ENCODE measurements at places on chromosomes 13 and 19.

DNA sequence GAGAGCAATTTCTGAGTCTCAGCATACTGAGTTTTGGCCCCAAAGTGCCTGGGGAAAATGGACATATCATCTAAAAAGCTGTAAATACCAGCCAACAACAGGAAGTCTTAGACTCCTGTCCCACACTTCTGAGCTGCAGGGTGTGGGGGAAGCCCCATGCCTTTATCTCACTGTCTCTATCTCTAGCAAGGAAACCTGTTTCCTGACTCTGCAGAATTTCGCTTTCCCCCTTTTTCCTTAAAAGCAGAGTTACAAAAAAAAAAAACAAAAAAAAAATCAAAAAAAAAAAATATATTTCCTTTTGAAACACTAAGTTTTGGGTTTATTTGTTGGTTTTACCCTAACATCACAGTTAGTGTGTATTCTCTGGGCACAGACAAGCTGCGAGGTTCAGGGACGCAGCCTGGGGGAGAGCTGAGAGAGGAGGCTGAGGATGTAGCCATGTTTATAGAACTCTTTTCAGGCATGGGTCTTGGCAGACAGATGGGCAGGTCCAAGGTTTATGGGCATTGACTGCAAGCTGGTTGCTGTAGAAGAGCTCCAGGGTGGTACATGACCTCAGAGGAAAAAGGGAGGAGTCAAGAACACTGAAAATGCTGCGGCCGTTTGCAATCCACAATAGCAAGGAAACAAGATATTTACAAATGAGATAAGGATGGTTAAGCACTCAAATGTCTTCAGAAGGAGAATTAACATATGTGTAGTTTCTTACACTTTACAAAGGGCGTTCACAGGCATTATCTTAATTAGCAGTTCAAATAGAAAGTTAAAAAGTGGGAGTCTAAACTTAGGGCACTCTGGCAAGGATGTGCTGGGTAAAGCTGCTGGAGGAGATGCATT is 4.9 kb downstream of the MBNL2 start:
- no peak for DNase-seq

GRCh38 chr13:80783926-80784565 is 443.1 kb upstream of the SPRY2 start:
- no peak for DNase-seq

GRCh38 chr19:39430675-39431593 is 4.8 kb downstream of the RPS16 start:
- peak; percentile 53 for DNase-seq

DNA sequence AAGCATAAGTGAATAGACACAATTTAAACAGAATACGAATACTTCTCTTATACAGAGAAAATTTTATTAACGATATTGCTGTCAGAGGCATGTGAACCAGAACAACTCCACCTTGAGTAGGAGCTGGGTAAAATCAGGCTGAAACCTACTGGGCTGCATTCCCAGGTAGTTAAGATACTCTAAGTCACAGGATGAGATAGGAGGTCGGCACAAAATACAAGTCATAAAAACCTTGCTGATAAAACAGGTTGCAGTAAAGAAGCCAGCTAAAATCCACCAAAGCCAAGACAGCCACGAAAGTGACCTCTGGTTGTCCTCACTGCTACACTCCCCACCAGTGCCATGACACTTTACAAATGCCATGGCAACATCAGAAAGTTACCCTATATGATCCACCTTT is 49.2 kb upstream of the TRPC4 start:
- DNase-seq = no peak

GRCh38 chr19:35786299-35787160 is 11.2 kb downstream of the ARHGAP33 start:
- no peak for DNase-seq

DNA sequence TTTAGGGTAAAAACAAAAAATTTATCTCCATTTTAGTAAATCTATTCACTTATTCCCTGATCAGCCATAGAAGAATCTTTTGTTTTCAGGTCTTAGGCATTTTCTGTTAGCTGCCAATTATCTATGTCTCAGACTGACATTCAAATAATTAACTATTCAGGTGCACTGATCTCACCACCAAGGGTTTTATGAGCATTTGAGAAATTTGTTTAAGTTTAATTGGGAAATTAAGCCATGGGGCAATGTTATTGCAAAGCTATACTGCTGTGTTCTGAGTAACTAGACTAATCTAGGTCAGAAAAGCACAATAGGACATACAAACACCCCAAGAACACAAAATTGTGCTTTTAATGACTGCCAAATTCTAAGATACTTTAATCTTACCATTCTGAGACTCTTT is 210.7 kb upstream of the EDNRB start:
- no peak for DNase-seq

DNA sequence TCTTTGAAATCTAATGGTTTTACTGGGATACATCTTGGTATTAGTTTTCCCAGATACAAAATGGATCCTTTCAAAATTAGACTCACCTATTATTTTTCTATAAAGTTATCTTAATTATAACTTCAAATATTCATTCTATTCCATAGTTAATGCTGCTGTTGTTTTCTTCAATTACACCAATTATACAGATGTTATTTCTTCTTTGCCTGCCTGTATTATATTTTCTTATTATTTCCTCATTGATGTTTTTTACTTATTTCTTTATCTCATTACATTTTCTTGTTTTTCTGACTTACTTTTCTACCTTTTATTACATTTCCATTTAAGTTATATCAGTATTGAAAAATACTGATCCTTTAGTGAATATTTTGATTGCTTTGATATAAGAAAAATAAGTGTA is 40.9 kb downstream of the SPACA7 start:
- no peak for DNase-seq

DNA sequence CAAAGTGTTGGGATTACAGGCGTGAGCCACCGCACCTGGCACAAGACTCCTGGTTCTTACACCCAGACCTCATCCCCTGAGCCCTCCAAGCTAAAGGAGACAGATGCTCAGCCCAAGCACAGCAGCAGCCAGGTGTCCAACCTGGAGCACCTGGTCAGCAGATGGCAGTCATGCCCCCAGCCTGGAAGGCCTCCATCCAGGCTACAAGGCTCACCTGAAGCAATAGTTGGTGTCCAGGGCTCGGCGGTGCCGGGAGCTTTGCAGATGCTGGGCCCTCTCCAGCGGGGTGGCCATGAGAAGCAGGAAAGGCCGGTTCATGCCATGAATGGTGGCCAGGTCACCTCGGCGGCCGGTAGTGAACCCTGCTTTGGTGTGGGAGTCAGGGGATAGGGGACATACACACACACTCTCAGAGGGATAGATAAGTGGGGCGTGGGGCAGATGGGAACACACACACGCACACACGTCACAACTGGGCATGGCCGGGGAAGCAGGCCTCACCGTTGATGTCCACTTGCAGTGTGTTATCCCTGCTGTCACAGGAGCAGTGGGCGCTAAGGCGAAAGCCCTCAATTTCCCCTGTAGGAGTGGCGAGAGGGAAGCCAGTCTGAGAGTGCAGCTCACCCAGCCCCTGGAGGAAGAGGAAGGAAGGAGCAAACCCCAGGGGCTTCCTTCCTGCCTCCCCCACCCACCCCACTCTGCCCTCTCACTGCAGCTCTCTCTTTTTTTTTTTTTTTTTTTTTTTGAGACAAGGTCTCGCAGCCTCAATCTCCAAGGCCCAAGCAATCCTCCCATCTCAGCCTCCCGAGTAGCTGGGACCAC is 11.8 kb downstream of the TGFB1 start:
- DNase-seq = no peak

GRCh38 chr13:109684824-109685202 is 101.6 kb downstream of the IRS2 start:
- DNase-seq = no peak

- no peak for DNase-seq
Observed at GRCh38 chr19:4744451-4745174, 21.0 kb upstream of the DPP9 start.

DNA sequence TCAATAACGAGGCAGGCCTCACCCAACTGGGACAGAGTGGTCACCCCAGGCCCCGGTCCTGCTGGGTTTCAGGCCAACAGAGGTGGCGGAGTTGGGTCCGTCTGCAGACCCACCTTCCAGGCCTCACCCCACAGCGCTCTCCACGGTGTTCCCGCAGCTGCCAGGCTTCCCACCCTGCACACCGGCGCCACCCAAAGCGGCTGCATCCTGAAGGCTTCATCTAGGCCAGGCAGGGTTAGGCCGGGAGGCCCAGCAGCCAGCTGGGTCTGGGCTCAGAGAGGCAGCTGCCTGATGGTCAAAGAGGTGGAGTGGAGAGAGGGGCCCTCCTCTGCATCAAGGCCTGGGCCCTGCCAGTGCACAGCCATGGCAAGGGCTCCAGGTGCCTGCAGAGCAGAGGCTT is 44.1 kb downstream of the EPSTI1 start:
- DNase-seq = no peak

DNA sequence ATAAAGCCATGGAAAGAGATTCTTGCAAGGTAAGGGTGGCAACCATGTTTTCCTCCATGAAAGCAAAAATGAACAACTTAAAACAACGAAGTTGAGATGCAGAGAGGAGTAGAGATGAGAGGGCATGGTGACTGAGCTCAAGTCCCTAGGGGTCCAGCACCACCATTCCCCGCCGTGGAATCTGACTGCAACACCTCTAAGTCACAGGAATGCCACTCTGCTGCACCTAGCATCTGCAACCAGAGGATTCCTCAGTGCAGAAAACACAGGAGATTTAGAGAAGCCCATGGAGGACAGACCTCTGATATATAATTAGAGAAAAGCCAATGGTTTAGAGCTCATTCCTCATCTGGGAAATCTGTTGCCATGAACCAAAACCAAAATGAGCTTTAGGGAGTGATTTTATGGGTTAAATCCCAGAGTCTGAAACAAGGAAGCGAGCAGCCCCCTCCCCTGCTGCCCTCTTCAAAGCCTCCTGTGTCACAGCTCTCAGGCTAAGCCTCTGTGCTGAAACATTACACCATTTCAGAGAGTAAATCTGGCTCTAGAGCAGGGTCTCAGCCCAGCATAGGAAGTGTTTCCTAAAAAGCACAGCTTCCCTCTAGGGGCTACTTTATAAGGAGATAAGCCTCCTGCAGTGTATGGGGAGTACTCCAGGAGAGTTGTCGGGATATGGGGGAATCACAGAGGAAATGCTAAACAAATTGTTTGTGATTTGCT is 1043.6 kb downstream of the UQCRFS1 start:
- no peak for DNase-seq

DNA sequence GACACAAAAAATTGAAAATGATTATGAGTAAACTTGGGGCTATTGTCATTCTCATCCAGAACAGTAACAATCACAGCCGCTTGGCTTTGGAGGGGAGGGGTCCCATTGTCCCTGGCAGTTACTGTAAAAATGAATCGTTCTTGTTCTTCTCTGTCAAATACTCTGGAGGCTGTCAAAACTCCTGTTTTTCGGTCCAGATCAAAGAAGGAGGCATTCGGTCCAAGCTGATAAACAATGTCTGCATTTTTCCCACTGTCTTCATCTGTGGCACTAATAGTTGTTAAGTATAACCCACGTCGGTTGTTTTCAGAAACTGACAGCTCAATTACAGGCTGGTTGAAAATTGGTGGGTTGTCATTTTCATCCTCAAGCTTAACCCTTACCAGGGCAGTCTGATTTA is 3.4 kb downstream of the PCDH9 start:
- DNase-seq = no peak

DNA sequence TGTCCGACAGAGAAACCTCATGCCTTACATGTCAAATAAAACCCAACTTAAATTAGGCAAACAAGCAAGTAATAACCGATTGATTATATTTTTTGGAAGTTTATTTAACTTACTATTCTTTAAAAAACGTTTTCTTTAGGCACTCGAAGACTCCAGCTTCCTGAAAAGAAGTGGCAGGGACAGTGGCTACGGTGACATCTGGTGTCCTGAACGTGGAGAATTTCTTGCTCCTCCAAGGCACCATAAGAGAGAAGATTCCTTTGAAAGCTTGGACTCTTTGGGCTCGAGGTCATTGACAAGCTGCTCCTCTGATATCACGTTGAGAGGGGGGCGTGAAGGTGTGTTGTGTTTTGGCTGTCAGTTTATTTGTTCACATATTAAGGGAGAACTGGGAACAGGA is 164.4 kb downstream of the LMO7 start:
- DNase-seq = no peak

- no peak for DNase-seq
Observed at GRCh38 chr13:107518292-107518691, 697.0 kb downstream of the LIG4 start.

- DNase-seq = no peak
Observed at GRCh38 chr19:23002690-23003422, at the start of gene ZNF728. Gene ZNF728, minus strand, starts transcription at chr19:23003176. Its CDS starts 146 bp downstream, at chr19:23003030.

DNA sequence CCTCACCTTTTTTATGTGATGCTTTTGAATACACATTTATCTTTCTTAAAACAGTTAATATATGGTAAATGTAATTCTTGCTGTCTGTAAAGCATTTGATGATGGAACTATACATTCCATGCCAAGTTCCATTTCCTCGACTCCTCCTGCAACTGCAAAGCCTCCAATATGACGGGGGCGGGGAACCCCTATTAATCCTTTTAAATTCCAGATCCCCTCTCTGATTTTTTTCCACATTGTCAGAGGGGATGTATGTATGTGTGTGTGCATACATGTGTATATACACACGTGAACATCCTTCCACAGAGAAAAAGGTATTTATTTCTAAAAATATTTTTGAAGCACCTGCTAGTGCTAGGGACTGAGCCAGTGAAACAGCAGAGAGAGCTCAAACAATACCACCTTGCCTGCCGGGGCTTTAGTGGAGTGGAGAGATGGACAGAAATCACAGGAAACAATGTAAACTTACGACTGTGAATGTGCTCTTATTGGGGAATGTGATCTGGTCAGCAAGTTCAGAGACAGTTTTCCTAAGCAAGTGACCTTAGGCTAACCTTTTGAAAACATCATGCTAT is 25.3 kb upstream of the MAB21L1 start:
- no peak for DNase-seq

- DNase-seq = no peak
Observed at GRCh38 chr13:64928696-64929499, 2301.2 kb downstream of the PCDH9 start.

DNA sequence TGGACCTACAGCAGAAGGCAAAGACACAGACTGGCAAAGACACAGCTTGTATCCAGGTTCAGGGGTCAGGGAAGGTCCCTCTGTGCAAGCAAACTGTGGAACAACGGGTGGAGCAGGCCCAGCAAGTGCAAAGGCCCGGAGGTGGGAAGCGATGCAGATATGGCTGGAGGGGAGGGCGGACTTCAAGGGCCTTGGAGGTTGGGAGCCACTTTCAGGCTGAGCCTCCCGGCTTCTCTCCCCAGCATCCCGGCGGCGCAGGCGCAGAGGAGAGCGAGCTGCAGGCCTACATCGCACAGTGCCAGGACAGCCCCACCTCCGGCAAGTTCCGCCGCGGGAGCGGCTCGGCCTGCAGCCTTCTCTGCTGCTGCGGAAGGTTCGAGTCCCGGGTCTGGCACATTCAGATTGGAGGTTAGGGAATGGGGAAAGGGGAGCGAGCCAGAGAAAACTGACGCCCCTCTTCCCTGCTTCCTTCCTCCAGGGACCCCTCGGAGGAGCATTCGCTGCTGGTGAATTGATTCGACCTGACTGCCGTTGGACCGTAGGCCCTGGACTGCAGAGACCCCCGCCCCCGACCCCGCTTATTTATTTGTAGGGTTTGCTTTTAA is 2.1 kb upstream of the PNPLA6 start:
- DNase-seq = no peak

DNA sequence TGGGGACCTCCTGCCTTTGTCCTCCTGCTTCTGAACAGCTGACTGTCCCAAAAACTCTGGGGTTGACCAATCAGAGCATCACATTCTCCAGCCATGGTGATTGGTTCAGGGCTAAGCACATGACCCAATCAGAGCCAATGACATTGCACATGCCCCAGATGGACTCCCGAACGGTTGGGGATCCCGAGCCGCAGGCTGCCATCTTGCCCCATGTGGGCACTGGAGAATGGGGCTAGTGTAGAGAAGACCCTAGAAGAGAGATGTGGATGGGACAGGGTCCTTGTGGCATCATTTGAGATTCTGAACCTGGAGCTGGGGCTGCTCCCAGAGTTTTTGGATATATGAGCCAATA is 31.3 kb upstream of the PEPD start:
- no peak for DNase-seq
